ENCODE measurements at places on chromosomes 12 and 14.

- DNase-seq = no peak
Observed at GRCh38 chr12:108611884-108612415, 14.1 kb upstream of the TMEM119 start.

DNA sequence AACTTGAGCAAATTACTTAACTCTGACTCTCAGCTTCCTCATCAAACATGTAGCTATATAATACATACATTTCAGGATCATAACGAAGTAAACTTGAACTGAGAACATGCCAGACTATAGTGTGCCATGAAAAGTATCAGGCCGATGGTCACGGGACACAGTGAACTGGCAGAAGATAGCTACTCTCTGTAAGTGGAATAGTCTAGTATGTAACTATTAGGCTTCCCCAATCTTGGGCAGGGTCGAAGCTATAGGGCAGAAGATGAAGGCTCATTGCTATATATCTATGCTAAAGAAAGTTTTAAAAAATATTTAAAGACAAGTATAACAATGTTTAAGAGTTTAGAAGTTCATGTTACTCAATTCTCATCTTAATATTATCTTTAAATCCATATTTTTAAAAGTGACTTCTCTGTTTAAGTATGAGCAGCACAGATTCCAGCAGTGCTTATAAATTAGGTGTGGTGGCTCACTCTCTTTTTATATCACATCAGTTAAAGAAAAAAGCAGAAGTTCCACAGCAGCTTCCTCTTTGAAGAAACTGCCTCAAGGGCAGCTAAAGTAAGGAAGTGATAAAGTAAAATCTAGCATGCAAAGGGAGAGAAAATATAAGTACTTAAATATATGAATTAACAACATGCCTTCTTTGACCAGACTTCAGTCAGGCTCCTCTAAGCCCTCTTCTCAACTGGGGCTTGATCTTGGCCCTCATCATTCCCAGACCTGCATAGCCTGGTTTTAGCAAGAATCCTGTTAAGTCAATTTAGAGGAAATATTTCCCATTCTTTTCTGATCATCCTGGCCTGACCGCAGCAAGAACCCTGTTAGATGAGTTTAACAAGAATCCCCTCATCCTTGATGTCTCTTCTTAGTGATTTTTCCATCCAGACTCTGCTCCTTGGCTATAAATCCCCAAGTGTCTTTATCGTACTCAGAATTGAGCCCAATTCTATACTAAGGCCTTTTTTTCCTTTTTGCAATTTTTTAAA lies 8.4 kb upstream of the GLIPR1 start:
- no peak for DNase-seq

DNA sequence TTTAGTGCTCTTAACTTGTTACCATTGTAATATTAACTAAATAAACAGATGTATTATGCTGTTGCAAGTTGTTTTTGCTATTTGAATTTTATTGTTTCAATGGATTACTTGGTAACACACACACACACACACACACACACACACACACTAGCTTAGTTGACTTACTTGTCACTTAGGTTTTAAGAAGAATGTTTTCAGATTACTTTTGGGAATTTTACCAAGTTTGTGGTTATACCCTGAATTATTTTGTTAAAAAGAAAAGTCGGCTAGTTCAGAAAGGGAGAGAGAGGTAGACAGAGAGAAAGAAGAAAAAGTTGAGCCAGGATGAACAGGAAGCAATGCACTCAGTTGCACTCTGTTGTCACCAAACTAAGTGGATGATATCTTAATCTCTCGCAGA lies 5.3 kb downstream of the SSTR1 start:
- no peak for DNase-seq

DNA sequence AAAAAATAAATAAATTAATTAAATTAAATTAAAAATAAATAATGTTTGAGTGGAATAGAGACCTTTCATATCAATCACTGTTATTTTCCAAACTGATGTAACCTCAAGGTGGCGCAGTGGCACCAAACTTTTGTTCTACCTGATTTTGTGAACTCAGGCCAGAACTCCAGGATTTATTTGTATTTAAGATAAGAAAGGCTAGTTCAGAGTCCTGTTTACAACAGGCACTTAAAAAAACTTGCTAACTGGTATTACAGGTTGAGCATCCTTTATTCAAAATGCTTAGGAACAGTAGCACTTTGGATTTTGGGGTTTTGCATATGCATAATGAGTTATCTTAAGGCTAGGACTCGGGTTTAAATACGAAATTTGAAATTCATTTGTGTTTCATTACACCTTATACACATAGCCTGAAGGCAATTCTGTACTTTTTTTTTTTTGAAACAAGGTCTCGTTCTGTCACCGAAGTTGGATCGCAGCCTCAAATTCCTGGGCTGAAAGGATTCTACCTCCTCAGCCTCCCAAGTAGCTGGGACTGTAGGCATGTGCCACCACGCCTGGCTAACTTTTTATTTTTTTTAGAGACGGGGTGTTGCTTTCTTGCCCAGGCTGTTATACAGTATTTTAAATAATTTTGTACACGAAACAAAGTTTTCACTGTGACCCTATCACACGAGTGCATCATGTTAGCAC lies 32.4 kb downstream of the YY1 start:
- DNase-seq = peak; percentile 44

GRCh38 chr12:72828662-72829324 lies 556.6 kb downstream of the TRHDE start:
- no peak for DNase-seq

GRCh38 chr14:104254735-104255400 lies 116.5 kb downstream of the KIF26A start:
- DNase-seq = no peak
